ENCODE measurements at places on chromosomes 13 and 19.

DNA sequence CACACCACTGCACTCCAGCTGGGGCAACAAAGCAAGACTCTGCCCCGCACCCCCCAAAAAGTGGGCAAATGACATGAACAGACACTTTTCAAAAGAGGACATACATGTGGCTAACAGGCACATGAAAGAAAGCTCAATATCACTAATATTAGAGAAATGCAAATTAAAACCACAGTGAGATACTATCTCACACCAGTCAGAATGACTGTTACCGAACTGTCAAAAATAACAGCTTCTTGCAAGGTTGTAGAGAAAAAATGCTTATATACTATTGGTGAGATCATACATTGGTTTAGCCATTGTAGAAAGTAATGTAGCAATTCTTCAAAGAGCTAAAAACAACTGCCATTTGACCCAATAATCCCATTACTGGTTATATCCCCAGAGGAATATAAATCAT is 99.5 kb upstream of the SPATA13 start:
- DNase-seq, result no peak

- no peak for DNase-seq
Observed at GRCh38 chr19:16261584-16262368, 62.9 kb upstream of the KLF2 start.

- DNase-seq, result no peak
Observed at GRCh38 chr19:31041461-31041860, 307.8 kb downstream of the TSHZ3 start.

- DNase-seq, result peak; percentile 98
Observed at GRCh38 chr19:3968556-3969434, 2.1 kb downstream of the DAPK3 start.

DNA sequence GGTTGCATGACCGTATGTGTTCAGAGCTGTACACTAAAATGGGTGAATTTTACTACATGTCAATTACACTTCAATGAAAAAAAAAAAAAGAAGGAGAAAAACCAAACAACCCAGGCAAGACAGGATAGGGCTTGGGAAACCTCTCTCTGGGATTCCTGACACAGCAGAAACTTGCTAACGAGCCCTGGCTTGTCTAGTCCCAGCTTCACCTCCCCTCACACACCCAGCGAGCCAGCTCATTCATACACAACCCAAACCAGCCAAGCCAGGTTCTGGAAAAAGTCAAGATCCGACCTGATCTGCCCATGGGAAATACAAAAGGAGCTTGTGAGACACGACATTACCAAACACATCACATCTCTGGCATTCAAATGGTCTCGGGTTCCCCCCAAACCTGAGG is 3.7 kb upstream of the TECR start:
- DNase-seq, result no peak

- DNase-seq, result no peak
Observed at GRCh38 chr13:19239114-19239860, 57.7 kb upstream of the TUBA3C start.

Data from LHCN-M2 (cell line).